Activated T-helper 17 cell treated with anti-CD3 and anti-CD28 coated beads, Interleukin-2, amount 50 U/mL, for 72 hours (primary cell): ENCODE measurements at places on chromosomes 3 and 15.
A peak's percentile ranks its signal among the peaks of the same experiment; 100 is the strongest.

DNA sequence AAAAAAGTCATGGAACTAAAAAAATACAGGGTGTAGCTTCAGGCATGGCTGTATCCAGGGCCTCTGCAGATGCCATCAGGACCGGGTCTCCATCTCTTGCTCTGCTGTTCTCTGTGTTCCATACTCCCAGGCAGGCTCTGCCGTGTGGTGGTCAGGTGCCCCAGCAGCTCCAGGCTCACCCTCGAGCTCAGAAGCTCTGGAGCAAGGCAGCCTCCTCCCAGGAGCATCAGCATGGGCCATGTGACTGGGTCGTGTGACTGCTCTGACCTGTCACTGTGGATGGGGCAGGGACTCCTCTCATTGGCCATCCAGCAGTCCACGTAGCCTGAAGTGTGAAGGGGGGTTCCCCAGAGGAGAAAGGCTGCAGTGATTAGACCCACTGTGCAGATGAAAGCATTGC is 8.5 kb downstream of the FBLN2 start:
- no peak for ATAC-seq

- ATAC-seq, result no peak
Measured at GRCh38 chr3:105177576-105177975, 189.1 kb upstream of the ALCAM start.

GRCh38 chr3:72973031-72973723 is 23.4 kb upstream of the PPP4R2 start:
- ATAC-seq, result no peak

- no peak for ATAC-seq
Measured at GRCh38 chr3:127792541-127793292, 29.6 kb downstream of the MGLL start.

DNA sequence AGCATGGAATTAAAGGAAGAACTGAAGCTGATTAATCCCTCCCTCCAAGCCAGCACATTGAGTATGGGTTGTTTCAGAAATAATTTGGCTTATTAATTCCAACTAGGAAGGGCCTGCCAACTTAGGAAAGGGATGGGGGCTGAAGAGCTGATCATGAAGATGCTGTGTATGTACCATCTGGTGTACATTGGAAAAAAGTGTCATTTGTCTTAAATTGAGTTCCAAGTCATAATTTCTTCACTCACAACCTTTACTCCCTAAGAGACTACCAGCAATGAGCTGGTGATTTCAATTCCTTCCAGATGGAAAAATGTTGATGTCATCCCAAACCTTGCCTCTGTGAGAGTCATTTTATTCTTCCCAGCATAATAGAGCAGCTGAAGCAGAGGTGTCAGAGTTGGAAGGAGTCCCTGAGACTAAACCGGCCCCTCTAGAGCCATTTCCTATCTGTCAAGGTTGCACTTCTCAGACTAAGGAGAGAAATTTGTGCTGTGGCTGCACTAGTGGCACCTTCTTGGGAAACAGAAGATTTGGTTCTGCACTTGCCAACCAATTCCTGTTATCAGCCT is 79.4 kb downstream of the GTPBP8 start:
- no peak for ATAC-seq

DNA sequence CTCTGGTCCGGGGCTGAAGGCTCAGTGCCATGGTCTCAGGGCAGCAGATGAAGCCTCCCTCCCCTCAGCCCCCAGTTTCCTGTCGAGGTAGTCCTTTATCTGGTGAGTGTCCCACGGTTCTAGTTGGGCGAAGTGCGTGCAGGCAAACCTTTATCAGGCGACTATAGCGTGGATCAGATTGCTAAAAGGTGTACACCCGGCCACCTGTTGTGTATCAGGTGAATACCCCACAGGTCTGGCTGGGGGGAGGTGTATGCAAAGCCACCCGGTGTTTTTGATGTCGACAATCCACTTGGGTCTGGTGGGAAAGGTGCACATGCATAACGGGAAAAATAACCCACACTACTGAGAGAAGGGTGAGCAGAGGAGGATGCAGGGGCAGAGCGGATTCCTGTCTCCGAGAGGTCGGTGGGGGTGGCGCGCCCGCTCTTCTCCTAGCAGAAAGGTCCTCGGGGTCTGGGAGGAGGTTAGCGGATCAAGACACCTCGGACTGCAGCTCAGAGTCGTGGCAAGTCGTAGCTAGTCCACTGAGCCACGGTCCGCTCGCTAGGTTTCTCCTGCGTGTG is 507 bp downstream of the SLC12A6 start:
- peak; percentile 3 for ATAC-seq

DNA sequence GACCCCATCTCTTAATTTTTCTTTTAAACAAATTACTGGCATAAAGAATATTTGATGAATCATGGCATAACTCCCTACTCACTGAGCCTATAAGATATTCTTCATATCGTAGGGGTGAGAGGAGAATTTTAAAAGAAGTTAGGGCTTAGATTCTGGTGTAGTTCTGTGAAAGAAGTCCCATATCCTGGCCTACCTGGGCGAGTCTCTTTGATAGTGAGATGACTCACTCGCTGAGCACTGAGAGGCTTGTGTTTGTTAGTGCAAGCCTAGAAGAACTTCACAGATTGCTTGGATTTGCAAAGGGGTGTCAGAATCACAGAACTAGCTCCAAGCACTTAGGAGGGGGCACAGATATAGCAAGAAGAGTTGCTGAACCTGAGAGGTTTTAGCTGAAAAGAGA is 133.8 kb upstream of the TMC3 start:
- no peak for ATAC-seq

- no peak for ATAC-seq
Measured at GRCh38 chr3:169365993-169366915, 297.3 kb downstream of the MECOM start.

GRCh38 chr3:164468055-164468454 is 610.2 kb downstream of the SI start:
- ATAC-seq, result no peak

DNA sequence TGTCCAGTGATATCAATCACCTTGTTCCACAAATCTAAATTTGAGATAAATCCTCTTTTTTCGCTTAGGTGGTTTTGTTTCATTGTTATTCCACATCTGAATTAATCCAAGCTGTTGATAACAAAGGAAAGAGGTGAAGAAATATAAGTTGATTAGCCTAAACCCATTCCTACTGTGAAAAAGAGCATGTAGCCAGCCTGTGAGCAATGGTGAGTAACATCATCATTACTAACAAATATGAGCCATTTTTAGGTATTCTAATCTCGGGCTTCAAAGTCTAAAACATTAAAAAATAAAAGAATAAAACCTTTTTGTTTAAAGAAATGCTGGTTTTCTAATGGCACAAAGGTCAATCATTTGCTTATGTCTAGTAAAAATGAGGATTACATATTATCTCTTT is 52.1 kb upstream of the P3H2 start:
- ATAC-seq, result no peak

GRCh38 chr15:64698823-64699222 is 76.6 kb downstream of the RBPMS2 start:
- ATAC-seq, result peak; percentile 17

DNA sequence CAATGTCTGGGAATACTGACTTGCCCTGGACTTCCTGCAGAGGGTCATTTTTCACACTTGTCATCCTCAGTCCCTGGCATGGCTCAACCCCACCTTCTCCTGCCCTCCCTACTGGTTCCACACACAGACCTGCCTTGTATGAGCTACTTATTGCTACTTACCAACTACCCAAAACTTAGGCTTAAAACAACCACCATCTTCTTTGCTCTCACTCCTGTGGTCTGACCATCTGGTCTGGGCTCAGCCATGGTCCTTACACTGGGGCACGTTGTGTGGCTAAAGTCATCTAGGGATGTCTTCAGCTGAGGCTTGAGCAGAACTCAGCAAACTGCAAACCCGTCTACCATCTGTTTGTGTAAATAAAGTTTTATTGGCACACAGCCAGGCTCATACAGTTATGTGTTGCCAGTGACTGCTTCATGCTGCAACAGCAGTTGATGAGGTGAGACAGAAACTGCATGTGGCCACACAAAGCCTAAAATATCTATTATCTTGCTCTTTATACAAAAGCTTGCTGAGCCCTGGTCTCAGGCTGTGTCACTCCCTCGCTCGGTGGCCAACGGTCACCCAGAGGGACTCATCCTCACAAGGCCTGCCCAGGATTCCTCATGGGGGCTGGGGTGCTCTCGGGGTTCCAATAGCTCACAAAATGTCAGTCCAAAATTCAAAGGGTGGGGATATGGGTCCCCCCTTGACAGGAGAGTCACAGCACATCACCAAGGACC is 43.5 kb downstream of the KLF15 start:
- no peak for ATAC-seq

GRCh38 chr3:40465111-40465407 is 7.9 kb downstream of the RPL14 start:
- ATAC-seq, result no peak

GRCh38 chr3:160346511-160346910 is 52.5 kb downstream of the IFT80 start:
- ATAC-seq, result no peak

DNA sequence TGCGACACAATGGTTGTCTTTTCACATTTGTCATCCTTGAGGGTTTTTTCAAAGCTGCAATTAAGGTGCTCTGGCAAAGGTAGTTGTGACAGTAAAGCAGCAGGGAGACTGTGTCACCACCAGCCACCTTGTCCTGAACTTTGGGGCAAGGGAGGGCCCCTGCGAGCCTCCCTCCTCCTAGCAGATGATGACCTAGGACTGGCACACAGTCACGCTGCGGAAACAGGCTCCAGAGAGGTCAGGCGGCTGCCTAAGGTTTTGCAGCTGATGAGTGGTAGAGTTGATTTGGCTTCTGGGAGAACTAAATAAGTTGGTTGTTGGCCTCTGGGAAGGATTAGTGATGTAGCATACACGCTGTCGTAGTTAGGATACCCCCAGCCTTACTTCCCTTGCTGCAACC is 62.7 kb downstream of the PDIA5 start:
- no peak for ATAC-seq

DNA sequence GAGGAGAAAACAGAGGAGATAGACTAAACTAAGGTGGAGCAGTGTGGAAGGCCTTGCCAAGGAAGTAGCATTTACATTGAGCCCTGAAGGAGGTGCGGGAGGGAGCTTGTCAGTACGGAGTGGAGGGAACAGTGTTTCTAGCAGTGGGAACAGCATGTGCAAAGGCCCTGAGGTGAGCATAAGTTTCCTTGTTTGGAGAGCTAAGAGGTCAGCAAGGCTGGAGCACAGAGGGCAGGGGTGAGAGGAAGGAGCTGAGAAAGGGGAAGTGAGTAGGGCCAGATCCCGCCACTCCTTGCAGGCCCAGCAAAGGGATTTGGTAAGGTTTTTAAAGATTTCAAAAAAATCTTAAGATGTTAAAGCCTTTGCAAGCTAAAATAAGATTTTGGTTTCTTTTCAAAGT is 70.1 kb downstream of the HMCES start:
- no peak for ATAC-seq

- ATAC-seq, result no peak
Measured at GRCh38 chr15:90558171-90558573, 28.4 kb downstream of the CRTC3 start.

GRCh38 chr3:165984589-165984988 is 147.4 kb upstream of the BCHE start:
- ATAC-seq, result no peak
